Suppressor macrophage treated with lipopolysaccharide for 4 hours (primary cell): ENCODE measurements at places on chromosomes 13 and 19.

DNA sequence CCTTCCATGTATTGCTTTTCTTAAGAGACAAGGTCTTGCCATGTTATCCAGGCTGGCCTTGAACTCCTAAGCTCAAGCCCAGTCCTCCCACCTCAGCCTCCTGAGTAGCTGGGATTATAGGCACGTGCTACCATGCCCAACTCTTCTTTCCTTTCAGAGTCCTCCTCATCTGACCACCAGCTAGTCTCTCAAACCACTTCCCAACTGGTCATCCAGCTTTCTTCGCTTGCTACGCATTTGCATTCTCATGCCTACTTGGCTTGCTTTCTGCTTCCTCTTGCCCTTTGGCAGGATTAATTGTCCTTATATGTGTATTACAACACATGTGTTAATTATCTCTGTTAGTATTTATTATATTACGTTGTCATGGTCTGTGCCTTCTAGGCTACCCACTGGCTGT, 6.3 kb downstream of the GPR18 start:
- DNase-seq, result peak; percentile 40

DNA sequence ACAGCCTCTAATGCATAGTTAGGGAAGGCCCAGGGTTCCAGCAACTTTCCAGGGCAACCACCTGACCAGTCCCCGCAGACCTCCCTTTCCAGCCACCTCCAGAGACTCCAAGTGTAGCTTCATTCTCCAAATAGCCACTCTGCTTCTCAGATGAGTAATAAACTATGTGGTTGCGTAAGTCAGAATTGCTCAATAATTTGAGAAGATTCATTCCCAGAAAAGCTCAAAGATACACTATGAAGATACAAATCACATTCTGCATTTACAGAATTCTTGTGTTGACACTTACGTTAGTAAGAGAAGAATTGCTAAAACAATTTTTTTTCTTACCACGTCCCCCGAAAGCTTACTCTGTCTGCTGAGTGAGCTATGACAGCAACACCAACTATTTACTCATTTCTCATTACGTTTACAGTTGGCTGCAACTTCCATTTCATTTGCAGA, 8.2 kb upstream of the LATS2 start:
- peak; percentile 96 for DNase-seq

DNA sequence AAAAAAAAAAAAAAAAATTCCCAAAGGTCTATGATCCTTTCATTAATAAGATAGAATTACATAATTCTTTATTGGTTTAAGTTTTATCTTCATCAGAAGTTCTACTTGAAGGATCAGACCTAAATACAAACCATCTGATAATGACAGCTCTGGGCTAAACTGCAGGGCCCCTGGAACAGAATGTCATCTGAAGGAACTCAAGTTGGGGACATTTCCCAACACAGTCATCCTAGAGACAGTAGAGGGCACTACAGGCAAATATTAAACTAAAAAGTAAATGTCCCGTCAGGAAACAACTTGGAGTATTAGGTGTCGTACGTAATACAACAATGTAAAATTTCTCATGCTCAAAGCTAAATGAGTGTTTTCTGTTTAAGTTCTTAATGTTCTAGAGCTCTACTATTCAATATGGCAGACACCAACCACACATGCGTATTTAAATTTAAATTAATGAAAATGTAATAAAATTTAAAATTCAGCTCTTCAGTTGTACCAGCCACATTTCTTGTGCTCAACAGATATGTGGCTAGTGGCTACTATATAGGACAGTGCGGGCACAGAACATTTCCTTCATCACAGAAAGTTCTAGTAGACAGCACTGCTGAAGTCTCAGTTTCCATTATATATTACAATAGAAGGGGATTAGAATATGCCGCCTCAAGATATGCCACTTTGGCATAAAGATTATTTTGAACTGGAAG, 21.8 kb upstream of the NAXD start:
- peak; percentile 77 for DNase-seq

DNA sequence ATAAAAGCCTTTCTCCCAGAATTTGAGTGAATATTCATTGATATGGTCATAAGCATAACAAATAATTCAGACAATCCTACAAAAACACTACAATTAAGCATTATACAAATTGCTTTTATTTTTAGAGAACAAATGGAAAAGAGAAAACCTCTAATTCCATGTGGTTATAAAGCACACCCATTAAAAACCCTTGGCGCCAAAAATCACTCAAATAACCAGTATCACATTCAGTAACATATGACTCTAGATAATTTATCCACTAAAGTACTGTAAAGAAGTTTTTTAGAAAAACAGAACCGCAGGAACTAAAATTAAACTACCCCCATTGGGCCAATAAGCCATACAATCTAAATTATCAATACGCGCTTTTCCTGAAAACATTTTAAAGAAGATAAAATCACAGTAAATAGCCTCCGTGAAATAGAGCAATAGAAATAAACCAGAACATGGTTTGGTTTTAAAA, 569 bp downstream of the LCP1 start:
- no peak for DNase-seq
